ENCODE measurements at places on chromosomes 12 and 14.
A peak's percentile ranks its signal among the peaks of the same experiment; 100 is the strongest.

DNA sequence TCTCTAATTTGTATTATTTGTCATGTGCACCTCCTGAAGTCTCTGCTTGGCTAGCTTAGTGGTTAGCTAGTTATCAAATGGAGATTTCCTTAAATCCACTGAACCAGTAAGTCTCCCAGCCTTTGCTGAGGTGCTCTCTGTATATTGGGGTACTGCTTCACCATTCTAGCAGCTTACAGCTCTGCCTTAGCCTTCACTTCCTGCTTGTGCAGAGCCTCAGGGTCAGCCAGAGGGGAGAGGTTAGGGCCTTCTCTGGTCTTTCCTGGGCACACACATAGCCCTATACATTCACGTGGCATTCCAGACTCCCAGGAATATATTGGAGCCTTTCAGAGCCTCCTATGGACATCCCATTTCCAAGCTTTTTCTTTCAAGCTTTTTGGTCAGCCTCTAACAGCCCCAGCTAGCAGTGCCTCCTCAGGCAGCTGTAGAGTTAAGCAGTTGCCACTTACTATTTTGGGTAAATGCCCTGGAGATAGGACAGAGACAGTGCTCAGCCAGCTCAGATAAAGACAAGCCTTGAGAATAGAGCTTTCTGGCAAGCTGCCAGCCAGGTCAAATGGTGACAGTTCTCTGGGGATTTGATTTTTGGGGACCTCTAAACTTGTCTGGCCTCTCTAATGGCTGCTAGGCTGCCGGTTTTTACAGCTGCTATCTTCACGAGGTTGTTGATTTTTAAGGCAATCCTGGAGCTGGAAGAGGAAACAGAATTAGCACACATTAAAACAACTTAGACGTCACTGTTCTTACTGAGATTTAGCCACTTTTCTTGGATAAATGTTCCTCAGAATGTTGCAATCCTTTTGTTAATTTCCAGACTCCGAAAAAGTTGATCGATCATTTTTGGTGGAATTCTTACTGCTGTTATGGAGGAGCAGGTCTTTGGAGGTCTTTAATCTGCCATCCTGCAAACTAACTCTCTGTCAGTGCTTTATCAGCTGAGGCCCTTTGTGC lies 32.9 kb downstream of the FBXW8 start:
- no peak for DNase-seq

- no peak for DNase-seq
Measured at GRCh38 chr12:94867066-94867855, 136.2 kb downstream of the NDUFA12 start.

GRCh38 chr12:6584293-6584692 lies 16.2 kb upstream of the NOP2 start:
- no peak for DNase-seq

DNA sequence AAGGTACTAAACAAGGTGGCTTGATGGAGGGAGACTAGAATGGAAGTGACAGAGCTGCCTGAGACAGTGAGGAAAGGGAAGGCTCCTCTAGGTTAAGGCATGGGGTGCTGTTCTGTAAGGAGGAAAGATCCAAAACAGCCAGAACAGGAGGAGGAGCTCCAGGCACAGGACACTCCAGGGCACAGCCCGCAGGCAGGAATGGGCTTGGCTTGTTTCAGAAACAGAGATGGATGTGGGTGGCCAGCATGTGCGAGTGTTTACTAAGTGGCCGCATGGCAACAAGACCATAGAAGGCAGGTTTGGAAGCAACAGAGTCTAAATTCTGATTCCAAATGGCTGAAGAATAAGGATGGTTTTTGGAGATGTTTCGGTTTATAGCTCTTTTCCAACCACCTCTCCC lies 889.1 kb downstream of the AACS start:
- DNase-seq: no peak

DNA sequence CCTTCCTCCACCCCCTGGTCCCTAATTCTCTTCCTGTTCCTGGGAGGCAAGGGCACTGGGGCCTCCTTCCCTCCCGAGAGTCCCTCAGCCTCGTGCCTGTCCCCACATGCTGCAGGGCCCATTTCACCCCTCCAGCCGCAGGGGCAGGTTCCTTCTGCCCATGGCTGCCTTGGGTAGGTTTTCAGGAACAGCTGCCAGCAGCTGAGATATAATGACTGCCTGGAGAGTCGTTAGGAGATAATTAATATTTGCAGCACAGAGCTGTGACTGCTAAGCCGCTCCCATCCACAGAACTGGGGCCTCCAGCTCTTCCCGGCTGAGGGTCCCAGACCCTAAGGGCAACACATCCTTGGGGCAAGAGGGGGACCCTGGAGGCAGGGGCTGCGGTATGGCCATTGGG lies 211.9 kb upstream of the LHX5 start:
- no peak for DNase-seq

DNA sequence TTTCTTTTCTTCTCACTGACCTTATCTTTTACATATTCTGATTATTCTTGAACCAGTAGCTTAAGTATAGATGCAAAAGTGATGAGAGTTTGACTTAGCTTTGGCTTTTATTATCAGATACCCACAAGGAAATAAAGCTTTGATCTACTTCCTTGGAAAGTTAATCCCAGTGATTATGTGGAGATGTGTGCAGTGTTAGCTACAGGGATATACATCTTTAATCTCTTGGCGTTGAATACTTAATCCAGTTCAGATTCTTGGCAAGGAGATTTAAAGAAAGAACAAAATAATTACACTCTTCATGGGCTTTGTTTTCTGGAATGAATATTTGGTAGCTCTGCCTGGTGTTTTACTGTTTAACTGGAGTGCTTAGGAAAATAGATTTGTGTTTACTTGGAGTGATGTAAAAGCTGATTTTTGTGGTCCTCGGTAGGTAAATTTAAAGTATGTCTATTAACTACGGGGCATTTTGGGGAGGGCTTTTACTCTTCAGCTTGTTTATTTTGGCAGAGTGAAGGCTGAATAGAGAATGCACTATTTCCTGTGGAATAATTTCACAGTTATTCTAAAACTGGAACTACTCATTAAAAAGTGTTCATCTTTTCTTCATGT lies 150.1 kb upstream of the LRIG3 start:
- DNase-seq: no peak

DNA sequence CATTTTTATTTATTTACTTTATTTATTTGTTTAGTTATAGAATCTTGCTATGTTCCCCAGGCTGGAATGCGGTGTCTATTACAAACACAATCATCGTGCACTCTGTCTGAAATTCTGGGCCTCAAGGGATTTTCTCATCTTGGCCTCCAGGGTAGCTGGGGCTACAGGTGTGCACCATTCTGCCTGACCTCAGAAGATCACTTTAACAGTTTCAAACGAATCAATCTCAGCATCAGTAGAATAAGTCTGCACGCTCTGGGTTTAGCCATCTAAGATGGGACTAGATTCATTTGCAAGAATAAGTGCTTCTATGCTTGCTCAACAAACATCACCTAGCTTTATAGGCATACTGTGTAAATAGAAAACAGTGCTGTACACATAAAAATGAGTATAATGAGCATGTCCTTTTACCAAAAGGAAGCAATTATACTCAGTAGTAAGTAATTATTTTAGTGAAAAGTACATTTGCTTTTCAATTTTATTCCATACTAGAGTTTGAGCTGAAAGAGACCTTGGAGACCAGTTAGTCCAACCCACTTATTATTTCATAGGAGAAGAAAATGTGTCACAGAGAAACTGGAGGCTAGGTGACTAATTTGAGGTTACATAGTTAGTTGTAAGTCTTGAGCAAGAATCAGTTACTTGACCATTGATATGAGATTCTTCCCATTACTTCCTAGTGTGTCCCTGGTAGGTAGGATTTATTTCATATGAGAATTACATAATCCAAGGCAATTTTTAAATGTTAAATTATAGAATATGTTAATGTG lies 456.5 kb upstream of the LMO3 start:
- DNase-seq: no peak

GRCh38 chr12:94401326-94401725 lies 58.3 kb downstream of the CEP83 start:
- no peak for DNase-seq

DNA sequence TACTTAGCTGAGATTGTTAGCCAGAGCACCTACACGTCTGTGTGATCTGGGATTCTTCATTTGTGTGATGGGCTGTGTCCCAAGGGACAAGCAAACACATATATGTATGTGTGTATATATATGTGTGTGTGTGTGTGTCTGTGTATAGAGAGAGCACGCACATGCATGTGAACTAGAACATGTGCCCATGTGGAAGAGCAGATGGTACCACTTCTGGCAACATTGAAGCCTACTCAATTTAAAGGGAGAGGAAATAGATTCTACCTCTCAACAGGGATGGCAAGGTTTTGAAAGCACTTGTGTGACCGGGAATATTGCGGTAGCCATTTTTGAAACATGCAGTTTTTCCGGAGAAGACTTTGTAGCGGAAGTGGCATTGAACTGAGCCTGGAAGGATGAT lies 1.4 kb downstream of the TOMM20L start:
- DNase-seq: no peak

DNA sequence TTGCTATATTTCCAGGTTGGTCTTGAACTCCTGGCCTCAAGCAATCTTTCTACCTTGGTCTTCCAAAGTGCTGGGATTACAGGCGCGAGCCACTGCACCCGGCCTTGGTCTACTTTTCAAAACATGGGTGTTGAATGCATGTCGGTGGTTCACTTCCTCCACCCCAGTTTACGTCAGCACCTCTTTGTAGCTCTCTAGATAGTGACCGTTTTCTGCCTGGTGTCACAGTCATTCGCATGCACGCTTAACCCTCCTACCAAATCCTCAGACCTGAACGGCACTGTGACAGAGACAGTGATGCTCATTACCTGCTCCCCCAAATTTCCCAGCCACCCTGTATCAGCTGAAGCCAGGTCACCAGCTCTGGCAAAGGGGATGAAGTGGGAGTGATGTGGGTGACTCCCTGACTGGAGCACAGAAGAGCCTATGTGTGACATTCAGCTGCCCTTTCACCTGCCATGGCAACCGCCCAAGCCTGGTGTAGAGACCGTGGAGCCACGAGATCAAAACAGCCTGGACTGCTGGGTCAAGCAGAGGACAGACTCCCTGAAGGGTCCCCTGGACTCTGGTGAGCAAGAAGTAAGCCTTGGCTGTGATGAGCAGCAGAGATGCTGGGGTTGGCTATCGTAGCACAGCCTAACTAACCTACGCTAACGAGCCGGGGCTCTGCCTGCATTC lies 66.2 kb upstream of the GPR68 start:
- no peak for DNase-seq

DNA sequence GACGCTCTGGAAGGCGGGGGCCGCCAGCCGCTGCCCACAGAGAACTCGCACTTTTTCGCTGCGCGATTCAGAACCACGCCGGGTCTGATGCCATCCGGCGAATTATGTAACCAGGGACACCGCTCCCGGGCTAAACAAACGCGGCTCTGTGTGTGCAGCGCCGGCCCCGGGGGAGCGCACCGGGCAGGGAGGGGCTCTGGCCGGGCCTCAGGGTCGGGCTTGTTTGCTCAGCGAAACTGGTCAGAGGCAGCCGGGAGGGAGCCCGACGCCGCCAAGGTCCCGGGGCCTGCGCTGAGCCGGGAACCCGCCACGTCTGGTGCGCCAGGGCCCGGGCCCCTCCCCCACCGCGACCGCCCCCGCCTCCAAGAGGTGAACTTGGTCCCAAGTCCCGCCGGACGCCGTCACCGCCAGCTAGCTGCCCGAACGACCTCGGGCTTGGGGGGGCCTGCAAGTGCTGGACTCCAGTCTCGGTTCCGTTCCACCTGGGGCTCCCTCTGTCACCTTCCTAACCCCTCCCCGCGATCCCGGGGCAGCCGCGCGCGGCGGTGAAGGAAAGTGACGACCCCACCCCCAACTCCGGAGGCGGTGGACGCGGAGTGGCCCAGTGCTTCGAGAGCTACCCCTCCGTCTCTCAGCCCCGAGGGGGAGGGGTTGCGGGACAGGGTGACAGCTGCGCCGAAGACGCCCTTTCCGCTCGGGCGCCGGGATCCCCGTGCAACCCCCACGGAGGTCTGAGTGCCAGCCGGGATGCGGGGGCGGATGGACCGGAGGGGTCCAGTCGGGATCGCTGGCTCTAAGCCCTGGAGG lies 848 bp downstream of the CTDSP2 start:
- DNase-seq: peak; percentile 62

DNA sequence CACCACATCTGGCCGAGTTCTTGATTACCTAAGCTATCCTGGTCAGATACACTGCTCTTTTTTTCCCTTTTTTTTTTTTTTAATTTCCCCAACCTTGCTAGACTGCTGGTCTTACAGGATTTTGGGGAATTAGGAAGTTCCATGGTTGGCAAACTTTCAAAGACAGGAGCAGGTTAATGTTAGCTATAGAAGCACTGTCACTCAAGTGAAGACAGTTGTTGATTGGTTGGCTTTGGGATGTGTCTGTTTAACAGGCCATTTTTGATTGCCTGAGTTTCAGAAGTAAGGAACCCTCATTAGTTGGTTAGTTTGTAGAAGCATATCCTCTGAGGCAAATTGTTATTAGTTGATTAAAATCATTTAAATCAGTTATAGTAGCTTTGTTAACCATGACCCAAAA lies 36.8 kb downstream of the RAP1B start:
- no peak for DNase-seq

DNA sequence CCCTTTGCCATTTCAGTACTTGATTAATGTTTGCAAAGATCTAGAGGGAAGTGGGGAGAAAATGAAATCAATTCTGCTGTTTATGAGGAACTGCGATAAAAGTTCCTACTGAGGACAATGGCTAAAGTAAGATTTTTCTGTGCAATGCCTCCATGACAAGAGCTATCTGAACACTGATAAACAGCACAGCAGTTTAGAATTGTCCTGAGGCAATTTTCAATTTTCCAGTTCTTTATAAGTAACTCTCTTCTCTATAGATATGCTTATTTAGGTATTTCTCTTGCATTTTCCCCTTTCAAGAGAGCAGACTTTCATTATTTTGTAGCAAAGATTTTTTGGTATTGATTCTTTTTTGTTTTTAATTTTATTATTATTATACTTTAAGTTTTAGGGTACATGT lies 34.6 kb upstream of the TMTC2 start:
- DNase-seq: no peak

- peak; percentile 43 for DNase-seq
Measured at GRCh38 chr14:75279153-75279762, 630 bp downstream of the FOS start.

- DNase-seq: no peak
Measured at GRCh38 chr14:66360366-66360926, 125.7 kb upstream of the CCDC196 start.

GRCh38 chr14:66249544-66249943 lies 236.6 kb upstream of the CCDC196 start:
- DNase-seq: no peak

DNA sequence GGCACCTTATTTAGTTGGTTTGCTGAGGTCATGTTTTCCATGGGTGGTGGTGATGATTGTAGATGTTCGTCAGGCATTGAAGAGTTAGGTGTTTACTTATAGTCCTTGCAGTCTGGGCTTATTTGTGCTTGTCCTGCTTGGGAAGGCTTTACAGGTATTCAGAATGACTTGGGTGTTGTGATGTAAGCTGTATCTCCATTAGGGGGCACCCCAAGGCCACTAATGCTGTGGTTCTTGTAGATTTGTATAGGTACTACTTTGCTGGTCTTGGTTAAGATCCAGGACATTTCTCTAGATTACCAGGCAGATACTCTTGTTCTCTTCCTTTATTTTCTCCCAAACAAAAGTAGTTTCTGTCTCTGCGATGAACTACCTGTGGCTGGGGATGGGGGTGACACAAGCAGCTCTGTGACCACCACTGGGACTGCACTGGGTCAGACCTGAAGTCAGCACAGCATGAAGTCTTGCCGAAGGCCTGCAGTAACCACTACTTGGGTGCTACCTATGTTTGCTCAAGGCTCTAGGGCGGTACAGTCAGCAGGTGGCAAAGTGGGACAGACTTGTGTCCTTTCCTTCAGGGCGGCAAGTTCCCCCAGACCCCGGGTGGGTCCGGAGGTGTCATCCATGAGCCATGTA lies 35.8 kb upstream of the FBXO33 start:
- peak; percentile 1 for DNase-seq

GRCh38 chr12:31321897-31322228 lies 4.1 kb downstream of the SINHCAF start:
- DNase-seq: no peak

Data from stimulated activated CD4-positive, alpha-beta T cell treated with anti-CD3 and anti-CD28 coated beads, Interleukin-12 subunit alpha, Interleukin-12 subunit beta, amount 100 ng/mL, for 4 hours (primary cell).